WTC11 (cell line): ENCODE measurements at places on chromosomes 5 and 9. TPM values are rescaled to one million over a fixed set of nuclear protein-coding genes. Genes with fewer than 3 reads are reported as not detected.

STPG3 gene
- total RNA-seq = 0.21 to 0.26 TPM in 2 of 3 replicates, not detected in the other

BAAT gene
- 0.11 to 0.17 TPM (median 0.14 TPM) in 3 replicates for total RNA-seq

TRPM6 gene
- 0.66 to 1.4 TPM (median 0.78 TPM) in 3 replicates for total RNA-seq

SLC46A2 gene
- 0.07 TPM in 1 of 3 replicates, not detected in the others for total RNA-seq

IL13 gene
- total RNA-seq = not detected in 3 replicates

ENG gene
- 3.7 to 4.4 TPM (median 4.2 TPM) in 3 replicates for total RNA-seq

PCDHGA6 gene
- total RNA-seq = 2.6 to 3.3 TPM (median 3.0 TPM) in 3 replicates
